ENCODE measurements at places on chromosomes 7 and 10. TPM values are rescaled to one million over a fixed set of nuclear protein-coding genes. Genes with fewer than 3 reads are reported as not detected.

The AOC1 gene
- polyA plus RNA-seq, result not detected

GRCh38 chr7:139993592-139993991, 69.2 kb downstream of the PARP12 start:
- DNase-seq, result no peak

The IGF2BP3 gene
- 14.4 TPM for polyA plus RNA-seq

DNA sequence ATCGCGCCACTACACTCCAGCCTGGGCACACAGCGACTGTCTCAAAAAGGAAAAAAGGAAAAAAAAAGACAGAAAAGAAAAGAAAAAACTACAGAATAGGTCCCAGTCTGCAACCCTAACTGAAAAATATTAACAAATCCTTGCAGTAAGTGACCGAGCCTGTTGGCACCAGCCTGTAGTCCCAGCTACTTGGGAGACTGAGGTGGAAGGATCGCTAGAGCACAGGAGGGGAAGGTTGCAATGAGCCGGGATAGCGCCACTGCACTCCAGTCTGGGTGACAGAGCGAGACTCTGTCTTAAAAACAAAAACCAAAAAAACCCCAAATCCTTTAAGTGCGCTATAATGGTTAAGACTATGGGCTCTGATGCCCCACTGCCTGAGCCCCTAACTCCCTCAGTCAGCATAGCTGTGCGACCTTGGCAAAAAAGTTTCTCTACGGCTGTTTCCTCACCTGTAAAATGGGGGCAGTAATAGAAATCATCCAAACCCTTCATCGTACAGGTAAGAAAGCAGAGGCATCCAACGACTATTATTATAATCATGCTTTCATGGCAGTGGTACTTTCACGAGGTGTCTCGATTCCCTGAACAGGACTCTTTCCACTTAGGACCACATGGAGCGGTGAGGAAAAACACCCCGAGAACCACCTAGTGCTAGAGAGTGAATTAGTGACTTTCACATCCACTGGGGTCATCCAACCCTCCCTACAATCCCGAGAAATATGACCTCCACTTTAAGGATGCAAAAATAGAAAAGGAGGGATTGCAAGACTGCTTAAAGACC, 755 bp downstream of the TOMM7 start:
- no peak for DNase-seq

DNA sequence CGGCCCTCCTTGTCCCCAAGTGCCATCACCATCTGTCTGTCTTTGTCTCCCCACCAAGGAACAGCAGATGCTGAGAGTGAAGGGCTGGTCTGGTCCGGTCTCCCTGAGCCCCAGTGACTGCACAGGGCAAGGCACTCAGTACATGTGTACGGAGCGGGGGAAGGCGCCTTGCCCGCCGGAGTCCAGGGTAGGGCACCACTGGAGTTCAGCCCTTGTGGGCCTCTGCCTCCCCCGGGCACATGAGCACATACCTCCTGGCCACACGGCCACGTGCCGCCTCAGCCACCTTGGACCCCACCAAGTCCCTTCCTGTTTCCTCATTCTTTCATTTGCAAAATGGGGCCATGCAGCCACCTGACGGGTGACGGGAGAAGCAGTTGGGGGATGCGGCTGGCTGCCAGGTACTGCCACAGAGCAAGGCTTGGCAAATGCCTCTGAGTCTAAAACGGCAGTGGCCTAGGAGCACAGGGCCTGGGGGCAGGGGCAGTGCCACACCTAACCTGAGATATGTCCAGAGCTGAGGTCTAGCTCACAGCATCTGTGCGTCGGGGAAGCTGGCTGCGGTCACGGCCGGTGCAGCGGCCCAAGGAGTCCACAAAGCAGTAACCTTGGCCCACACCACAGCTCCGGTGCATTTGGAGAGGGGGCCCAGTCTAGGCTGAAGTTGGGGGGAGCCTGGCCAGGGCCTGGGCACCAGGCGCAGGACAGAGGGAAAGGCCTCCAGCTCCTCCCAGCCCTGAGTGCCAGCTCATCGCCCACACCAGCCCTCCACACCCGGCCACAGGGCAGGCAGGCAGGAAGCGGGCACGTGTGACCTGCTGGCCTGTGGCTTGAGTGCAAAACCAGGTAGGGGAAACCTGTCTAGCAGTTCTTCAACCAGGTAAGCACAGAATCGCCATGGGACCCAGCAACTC, 5.2 kb downstream of the ADAP1 start:
- no peak for DNase-seq

GRCh38 chr7:43112941-43113621, 634 bp downstream of the HECW1 start:
- DNase-seq, result no peak

DNA sequence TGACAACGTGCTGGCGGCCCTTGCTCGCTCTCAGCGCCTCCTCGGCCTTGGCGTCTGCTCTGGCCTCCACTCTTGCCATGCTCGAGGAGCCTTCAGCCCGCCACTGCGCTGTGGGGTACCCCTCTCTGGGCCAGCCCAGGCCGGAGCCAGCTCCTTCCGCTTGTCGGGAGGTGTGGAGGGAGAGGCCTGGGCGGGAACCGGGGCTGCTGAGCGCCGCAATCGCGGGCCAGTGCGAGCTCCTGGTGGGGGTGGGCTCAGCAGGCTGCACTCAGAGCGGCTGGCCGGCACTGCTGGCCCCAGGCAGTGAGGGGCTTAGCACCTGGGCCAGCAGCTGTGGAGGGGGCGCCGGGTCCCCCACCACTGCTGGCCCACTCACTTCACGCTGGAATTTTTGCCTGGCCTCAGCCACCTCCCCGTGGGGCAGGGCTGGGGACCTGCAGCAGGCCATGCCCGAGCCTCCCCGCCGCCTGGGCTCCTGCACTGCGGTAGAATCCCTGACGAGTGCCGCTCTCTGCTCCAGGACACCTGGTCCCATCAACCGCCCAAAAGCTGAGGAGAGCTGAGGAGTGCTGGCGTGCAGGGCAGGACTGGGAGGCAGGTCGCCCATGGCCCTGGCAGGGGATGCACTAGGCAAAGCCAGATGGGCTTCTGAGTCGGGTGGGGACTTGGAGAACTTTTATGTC, 372.2 kb upstream of the NRG3 start:
- no peak for DNase-seq

The MUC3A gene
- polyA plus RNA-seq, result not detected

GRCh38 chr7:157584420-157584819, 247.6 kb downstream of the DNAJB6 start:
- DNase-seq, result no peak

DNA sequence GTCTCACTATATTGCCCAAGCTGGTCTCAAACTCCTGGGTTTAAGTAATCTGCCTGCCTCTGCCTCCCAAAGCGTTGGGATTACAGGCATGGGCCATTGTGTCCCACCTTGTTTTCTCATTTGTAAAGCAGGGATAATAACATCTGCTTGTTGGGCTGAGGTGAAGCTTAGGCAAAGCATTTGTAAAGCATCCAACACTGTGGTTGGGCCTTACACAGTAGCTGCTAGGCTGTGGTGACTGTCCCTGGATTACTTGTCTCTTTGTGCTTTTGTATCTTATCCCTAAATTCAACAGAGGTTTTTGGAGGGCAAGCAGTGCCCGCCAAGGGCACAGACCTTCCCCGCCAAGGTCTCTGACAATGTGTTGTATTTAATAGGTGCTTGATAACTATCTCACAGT, 14.3 kb downstream of the HKDC1 start:
- no peak for DNase-seq

The CALCR gene
- not detected for polyA plus RNA-seq

The CCDC7 gene
- polyA plus RNA-seq, result 0.52 TPM

DNA sequence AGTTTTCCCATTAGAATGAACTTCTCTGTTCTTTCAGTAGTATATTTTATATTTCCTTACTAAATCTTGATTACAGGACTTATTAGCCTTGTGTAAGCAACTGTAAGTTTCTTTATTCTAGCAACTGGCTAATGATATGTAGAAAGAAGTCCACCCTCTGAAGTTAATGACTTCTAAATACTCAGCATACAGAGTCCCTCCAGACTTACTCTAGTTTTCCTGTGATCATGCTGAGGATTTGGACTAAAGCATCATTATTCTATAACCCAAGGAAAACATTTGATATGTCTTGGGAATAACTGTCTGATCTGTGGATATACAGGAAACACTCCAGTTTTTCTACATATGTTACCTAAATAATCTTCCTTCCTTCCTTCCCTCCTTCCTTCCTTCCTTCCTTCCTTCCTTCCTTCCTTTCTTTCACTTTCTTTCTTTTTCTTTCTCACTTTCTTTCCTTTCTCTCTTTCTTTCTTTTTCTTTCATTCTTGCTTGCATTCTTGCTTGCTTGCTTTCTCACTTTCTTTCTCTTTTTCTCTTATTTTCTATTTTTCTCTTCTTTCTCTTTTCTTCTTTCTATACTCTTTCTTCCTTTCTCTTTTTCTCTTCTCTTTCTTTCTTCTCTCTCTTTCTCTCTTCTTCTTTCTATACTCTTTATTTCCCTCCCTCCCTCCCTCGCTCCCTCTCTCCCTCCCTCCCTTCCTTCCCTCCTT, 297.6 kb upstream of the MTPN start:
- no peak for DNase-seq

GRCh38 chr10:121535381-121535780, 62.9 kb downstream of the FGFR2 start:
- DNase-seq, result no peak

GRCh38 chr10:132946-133898, 2.0 kb upstream of the ZMYND11 start:
- DNase-seq, result peak; percentile 39

- no peak for DNase-seq
Measured at GRCh38 chr7:45917658-45918057, 3.4 kb downstream of the IGFBP3 start.

DNA sequence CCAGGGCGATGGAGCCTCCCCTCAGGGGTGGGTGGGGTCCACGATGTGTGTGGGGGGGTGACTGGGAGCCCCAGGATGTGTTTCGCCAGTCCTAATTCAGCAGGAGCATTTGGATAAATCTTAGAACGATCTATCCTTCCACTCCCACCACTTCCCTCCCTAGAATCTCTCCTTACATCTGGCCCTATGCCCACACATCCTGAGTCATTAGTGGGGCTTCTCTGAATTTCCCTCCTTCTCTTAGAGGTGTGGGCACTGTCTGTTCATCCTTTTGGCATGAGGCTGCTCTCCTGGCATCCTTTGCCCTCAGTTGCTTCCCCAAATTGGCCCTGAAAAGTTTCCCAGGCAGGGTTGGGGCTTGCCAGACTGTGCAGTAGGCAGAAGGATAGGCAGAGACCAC, 1.6 kb downstream of the GHRHR start:
- DNase-seq, result no peak

- DNase-seq, result no peak
Measured at GRCh38 chr7:142053988-142054387, 57.5 kb upstream of the MGAM2 start.

DNA sequence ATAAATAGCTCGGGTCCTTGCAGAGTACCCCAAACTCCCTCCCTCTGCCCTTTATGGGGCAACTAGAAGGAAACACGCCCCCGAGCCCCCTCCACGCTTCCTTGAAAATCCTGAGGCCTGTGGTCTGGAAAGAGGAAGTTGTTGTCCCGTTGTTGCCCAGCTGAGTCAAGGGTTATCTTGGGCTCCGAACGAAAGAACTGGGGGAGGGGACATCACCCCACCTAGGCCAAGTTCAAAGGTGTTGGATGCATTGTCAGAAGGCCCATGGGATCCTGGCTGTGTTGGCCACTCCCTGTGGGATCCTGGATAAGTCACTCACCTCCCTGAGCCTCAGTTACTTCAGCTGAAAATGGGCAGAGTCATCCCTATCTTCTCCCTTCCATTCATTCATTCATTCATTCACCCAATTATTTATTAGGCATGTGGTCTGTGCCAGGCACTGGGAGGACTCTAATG, at the start of gene CCL24:
Gene CCL24, minus strand, starts transcription at position 26 of the 456 bp plus-strand sequence. CDS start 91 bp downstream, outside the sequence.
- no peak for DNase-seq

GRCh38 chr10:97498841-97499560, at the start of gene UBTD1:
UBTD1 (plus strand) TSS chr10:97498924; CDS start chr10:97499204, 280 bp downstream.
- DNase-seq, result no peak

DNA sequence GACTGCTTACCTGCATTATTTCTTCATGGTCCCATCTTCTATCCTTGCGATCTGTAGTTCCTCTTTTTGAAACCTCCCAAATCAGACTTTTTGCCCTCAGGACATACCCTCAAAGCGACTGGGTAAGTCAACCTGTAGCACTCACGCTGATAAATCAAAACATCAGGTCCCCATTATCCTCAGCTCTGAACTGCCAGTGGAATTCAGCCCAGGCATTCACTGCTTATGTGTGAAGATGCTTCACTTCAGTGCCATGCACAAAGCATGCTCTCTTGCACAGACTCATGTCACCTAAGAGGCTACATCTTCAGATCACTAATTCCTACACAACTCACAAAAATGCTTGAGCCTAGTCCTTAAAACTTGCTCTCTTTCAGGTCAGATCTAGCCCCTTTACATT, 283.6 kb upstream of the KLF6 start:
- no peak for DNase-seq

- no peak for DNase-seq
Measured at GRCh38 chr7:11410656-11411644, 421.0 kb downstream of the THSD7A start.

DNA sequence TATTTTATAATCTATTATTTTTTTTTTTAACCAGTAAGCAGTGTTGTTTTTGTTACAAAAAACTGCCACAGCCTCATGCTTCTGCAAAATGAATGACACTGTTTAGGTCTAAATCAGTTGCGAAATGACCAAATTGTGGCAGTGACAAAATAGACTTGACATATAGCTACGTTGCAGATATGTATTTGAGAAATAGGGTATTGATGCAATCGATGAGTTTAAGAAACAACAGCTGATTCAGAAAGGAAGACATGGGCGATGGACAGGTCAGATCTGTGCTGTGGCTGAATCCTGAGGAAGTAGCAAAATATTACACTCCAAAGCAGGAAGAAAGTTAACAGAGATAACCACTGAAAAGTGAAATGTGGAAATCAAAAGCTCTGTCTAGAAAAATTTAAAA, 89.0 kb upstream of the STEAP4 start:
- DNase-seq, result no peak

DNA sequence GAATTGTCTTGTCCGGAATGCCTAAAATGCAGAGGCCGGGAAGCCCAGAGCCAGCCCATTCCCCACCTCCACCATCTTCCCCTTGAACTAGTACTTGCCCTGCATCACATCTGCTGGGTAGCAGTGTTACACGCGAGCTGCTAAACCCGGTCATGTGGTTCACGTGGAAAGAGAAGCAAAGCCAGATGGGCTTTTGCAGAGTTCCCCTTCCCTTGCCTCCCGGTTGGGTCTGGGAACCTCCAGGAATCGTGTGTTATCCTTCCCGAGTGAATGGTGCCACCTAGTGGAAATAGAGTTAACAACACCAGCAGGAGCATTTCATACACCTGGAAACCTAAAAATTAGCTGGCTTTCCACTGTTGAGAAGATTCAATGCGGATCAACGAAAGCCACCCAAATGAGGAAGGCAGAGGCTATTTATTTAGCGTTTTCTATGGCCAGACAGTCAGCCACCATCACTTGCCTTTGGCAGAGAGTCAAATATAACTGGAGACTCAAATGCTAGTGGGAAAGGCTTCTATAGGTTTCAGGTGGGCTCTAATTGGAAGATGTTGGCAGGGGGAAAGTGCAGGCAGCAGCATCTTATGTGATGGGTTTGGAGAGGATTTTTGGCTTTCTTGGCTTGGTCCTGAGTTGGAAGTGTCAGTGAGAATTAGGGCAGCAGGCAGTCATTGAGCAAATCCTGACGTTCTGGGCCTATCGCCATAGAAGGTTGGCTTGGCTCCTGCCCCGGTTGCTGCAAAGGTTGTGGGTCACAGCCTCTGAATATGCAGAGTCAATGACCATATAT, 12.9 kb upstream of the DENND2A start:
- no peak for DNase-seq

The CRHR2 gene
- not detected for polyA plus RNA-seq

GRCh38 chr7:65971021-65971420, 11.0 kb downstream of the GUSB start:
- no peak for DNase-seq

Measured in BJ (cell line).